ENCODE measurements at places on chromosomes 6 and 20.
A peak's percentile ranks its signal among the peaks of the same experiment; 100 is the strongest.

GRCh38 chr6:53899512-53899911 is 104.7 kb downstream of the LRRC1 start:
- H3K27ac ChIP-seq, result no peak overlapping the region
- no peak overlapping the region for H3K4me3 ChIP-seq
- peaks cover 13% of the 10 kb centered on the region for H3K36me3 ChIP-seq

DNA sequence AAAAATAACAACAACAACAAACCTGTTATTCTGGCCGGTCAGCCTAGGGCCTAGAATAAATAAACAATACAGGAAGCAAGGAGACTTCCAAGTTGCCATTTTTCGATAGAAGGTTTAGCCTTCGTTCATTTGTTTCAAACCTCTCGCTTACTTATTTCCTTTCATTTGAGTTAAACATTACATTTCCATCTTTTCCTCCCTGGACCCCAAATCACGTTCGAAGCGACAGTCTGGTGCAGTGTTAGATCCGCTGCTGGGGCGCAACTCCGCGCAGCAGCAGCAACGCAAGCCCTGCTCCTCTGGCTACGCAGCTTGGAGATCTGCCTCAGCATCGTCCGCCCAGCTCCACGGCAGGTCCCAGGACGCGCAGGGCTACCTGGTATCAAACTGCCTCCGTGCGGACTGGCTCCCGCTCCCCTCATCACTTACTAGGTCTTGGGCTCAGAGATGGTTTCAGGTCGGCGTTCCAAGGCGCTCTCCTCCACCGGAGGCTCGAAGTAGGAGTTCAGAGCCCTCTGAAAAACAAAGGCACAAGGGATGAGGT is 530 bp downstream of the TDP2 start:
- peak overlapping the region; percentile 96 for H3K4me3 ChIP-seq
- peak overlapping the region; percentile 99 for H3K27ac ChIP-seq
- no peak for DNase-seq
- peaks cover 87% of the 10 kb centered on the region for H3K36me3 ChIP-seq
- H3K4me1 ChIP-seq, result peaks cover 59% of the 10 kb centered on the region

DNA sequence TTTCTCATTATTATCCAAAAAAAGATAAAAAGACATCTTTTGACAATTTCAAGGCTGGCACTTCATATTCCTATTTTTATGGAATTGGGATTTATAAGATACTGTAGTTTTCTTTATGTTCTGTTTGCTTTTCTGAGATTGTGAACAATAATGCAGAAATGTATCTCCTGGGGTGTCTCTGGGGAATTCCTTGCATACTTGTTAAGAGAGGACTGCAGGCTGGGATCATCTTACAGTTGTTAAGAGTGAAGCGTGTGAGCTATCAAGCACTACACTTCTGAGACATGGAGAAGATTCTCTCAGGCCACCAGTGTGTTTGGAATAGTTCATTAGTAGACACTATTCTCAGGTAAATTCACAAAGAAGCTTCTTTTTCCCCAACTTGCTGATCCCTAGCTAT is 963.3 kb upstream of the GJE1 start:
- no peak overlapping the region for H3K27ac ChIP-seq
- no peaks in the 10 kb centered on the region for H3K36me3 ChIP-seq
- peaks cover 5% of the 10 kb centered on the region for H3K27me3 ChIP-seq

DNA sequence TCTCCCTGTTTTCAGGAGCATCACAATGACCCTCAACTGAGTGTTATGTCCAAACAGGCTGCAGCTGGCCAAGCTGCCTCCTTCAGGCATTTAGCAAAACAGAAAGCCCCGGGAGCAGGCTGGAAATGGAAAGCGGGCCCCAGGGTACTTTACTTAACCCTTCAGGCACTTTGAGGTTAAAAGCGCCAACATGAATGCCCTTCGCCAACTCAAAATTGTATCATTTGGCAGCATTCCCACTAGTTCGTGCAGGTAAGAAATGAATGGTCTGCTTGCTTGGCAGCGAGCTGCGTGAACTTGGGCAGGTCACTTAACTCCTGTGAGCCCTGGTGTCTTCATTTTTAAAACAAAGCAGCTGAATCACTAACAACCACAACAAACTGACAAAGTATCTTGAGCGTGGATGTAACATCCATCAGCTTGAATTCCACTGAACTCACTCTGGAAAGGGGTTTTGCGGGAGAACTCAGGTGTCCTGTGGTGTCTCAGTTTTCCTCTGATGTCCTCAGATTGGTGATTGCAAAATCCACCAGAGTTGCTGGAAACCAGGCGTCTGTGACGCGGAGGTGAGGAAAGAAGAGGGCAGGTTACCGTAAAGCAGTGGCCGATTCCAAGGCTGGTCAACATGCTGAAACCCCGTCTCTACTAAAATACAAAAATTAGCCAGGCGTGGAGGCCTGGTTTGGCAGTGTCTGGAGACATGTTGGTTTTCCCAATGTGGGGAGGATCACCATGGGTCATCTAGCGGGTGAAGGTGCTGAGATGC is 118.8 kb upstream of the ZNF217 start:
- H3K27me3 ChIP-seq, result no peaks in the 10 kb centered on the region
- H3K36me3 ChIP-seq, result no peaks in the 10 kb centered on the region
- DNase-seq, result no peak
- H3K4me1 ChIP-seq, result peaks cover 41% of the 10 kb centered on the region

DNA sequence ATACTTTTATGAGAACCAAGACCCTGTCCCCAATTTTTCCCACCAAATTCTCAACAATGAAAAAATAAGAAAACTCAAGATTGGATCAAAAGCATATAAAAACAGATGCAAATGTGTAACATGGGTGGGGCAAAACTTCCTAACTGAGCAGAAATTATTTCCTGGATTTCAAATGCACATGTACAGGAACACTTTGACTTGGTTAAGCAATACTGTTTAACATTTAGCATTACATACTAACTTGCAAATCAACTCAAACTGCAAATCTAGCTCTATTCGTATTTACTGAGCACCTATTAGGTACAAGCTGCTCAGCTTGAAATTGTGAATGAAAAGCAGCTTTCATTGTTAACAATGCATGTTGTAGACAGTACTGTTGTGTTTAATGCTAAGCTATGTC is 40.2 kb downstream of the BMP5 start:
- DNase-seq, result no peak
- no peaks in the 10 kb centered on the region for H3K36me3 ChIP-seq
- H3K27me3 ChIP-seq, result no peaks in the 10 kb centered on the region
- no peaks in the 10 kb centered on the region for H3K4me1 ChIP-seq
- H3K27ac ChIP-seq, result no peak overlapping the region

DNA sequence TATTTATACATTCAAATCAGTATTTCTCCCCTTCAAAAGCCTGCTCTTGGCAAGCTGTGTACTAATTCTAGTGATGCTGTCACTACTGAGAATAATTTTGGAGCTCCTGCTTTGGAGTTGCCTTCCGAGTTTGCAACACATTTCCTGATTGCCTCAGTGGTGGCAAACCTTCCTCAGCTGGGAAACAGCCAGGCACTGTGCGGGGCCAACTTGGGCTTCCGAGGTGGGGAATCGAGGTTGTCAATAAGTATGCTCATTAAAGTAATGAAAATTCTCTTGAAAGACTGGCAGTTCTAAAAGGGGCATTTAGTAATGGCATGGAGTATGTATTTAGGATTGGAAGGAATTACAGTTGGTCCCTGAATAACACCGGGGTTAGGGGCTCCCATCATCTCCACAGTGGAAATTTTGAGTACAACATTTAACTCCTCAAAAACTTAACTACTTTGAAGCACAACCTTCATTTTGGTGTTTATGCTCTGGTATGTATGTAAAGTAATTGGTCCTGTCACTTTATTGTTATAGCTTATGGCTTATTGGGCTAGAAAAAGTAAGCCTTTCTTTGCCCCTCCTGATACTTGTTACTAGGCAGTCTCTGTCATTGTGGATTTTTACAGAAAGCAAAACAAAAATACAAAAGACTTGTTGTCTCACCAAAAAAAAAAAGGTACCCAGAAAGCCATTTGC is 2.7 kb downstream of the PAQR8 start:
- no peaks in the 10 kb centered on the region for H3K27me3 ChIP-seq
- H3K4me1 ChIP-seq, result peaks cover 66% of the 10 kb centered on the region
- DNase-seq, result no peak

- H3K27ac ChIP-seq, result no peak overlapping the region
- no peak for DNase-seq
- H3K36me3 ChIP-seq, result no peaks in the 10 kb centered on the region
- H3K27me3 ChIP-seq, result peaks cover 81% of the 10 kb centered on the region
These were observed 999 bp downstream of the THBS2 start for GRCh38 chr6:169252505-169253189.

GRCh38 chr6:91276315-91276714 is 689.4 kb upstream of the MAP3K7 start:
- DNase-seq, result no peak
- H3K4me3 ChIP-seq, result no peak overlapping the region
- no peaks in the 10 kb centered on the region for H3K4me1 ChIP-seq
- no peak overlapping the region for H3K27ac ChIP-seq
- H3K36me3 ChIP-seq, result no peaks in the 10 kb centered on the region

- no peak overlapping the region for H3K27ac ChIP-seq
- peaks cover 21% of the 10 kb centered on the region for H3K27me3 ChIP-seq
- H3K4me3 ChIP-seq, result no peak overlapping the region
- DNase-seq, result no peak
- H3K36me3 ChIP-seq, result no peaks in the 10 kb centered on the region
- no peaks in the 10 kb centered on the region for H3K4me1 ChIP-seq
These were observed 267.5 kb downstream of the SMOC2 start for GRCh38 chr6:168708526-168708925.

GRCh38 chr6:117568831-117569410 is 33.4 kb downstream of the GOPC start:
- peaks cover 18% of the 10 kb centered on the region for H3K4me1 ChIP-seq
- no peak overlapping the region for H3K4me3 ChIP-seq

DNA sequence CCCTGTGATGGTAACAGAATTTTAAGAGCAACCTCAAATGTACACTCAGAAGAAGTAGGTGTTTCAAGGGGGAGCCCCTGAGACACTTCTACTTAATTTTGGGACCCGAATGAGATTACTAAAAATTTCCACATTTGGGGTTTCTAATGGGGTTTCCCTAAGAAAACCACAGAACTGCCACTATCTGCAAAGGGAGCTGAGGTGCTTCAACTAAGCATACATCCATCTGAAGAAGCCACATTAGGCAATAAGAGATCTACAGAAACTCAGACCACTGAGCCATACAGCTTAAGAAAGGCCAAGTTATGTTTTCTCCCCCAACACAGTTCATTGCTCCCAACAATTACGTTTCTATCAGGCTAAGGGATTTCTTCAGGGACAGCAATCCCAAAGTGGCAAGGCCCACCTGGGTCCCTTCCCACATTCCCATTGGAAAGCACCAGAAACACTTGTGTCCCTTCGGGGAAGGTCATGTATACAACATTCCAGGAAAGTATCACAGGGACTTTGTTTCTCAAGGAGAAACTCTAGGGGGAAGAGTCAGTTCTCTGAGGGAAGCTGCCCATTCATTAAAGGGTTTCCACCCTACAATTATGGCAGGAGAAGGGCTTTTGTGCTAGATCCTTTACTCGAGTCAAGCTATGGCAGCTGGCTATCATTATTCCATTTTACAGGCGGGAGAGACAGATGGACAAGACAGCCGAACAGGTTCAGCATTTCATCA is 5.0 kb downstream of the BCL2L1 start:
- peak overlapping the region; percentile 93 for H3K4me3 ChIP-seq
- peak overlapping the region; percentile 92 for H3K27ac ChIP-seq
- no peaks in the 10 kb centered on the region for H3K27me3 ChIP-seq
- peaks cover 51% of the 10 kb centered on the region for H3K4me1 ChIP-seq

- DNase-seq, result no peak
- H3K36me3 ChIP-seq, result no peaks in the 10 kb centered on the region
- peaks cover 67% of the 10 kb centered on the region for H3K27me3 ChIP-seq
- peaks cover 11% of the 10 kb centered on the region for H3K4me1 ChIP-seq
- H3K4me3 ChIP-seq, result no peak overlapping the region
- H3K27ac ChIP-seq, result no peak overlapping the region
These were observed 17.9 kb downstream of the PROKR2 start for GRCh38 chr20:5298811-5299210.

DNA sequence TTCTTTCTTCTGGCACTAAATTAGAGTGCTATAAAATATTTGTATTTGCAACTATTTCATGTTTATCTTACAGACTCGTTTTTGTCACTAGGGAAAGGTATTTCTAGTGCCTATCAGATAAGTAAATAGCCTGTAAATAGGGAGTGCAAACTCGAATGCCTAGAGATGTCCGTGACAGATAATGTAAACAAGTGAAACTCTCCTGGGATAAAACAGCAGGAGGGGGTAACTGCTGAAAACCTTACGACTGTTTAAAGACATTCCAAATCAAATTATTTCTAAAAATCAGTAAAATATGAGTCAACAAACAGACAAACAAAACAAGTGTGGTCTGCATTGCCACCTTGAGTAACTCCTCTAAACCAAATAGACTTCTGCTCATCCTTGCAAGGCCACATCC is 932.1 kb downstream of the EYS start:
- H3K27ac ChIP-seq, result no peak overlapping the region
- no peaks in the 10 kb centered on the region for H3K4me1 ChIP-seq
- H3K4me3 ChIP-seq, result no peak overlapping the region
- DNase-seq, result no peak
- H3K36me3 ChIP-seq, result no peaks in the 10 kb centered on the region

GRCh38 chr6:157741321-157741947 is 81.6 kb upstream of the SNX9 start:
- H3K27me3 ChIP-seq, result no peaks in the 10 kb centered on the region
- H3K36me3 ChIP-seq, result no peaks in the 10 kb centered on the region
- no peak for DNase-seq
- no peak overlapping the region for H3K4me3 ChIP-seq
- H3K27ac ChIP-seq, result no peak overlapping the region

DNA sequence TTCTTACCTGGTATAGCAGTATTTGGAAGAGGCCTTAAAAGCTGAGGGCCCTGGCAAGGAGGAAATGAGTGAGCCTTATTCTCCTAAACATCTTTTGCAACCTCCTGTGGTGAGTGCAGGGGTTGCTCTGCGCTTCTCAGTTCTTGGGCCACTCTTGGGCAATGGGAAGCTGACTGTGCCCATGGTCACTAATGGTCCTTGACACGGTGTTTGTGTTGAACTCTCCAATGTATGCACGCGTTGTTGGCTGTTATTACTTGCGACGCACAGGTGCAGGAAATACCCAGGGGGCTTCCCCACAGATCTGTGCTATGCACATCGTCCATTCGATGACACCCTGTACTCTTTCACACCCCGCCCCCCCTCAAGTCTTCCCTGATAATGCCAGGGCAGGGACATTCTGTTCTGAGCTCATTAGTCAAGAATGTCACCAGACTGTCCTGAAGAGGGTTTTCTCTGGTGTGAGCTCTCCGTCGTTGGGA is 79.7 kb downstream of the EDN1 start:
- H3K4me3 ChIP-seq, result no peak overlapping the region
- no peak overlapping the region for H3K27ac ChIP-seq
- DNase-seq, result no peak
- H3K4me1 ChIP-seq, result no peaks in the 10 kb centered on the region
- H3K27me3 ChIP-seq, result peaks cover 22% of the 10 kb centered on the region
- H3K36me3 ChIP-seq, result no peaks in the 10 kb centered on the region

GRCh38 chr6:87653074-87653962 is 48.7 kb downstream of the AKIRIN2 start:
- H3K4me3 ChIP-seq, result no peak overlapping the region
- H3K4me1 ChIP-seq, result peaks cover 31% of the 10 kb centered on the region
- H3K27ac ChIP-seq, result peak overlapping the region; percentile 69
- peaks cover 82% of the 10 kb centered on the region for H3K36me3 ChIP-seq
- DNase-seq, result no peak

- DNase-seq, result no peak
- H3K4me3 ChIP-seq, result no peak overlapping the region
- no peaks in the 10 kb centered on the region for H3K36me3 ChIP-seq
- no peaks in the 10 kb centered on the region for H3K4me1 ChIP-seq
- H3K27me3 ChIP-seq, result no peaks in the 10 kb centered on the region
- H3K27ac ChIP-seq, result no peak overlapping the region
These were observed 47.9 kb downstream of the QRSL1 start for GRCh38 chr6:106677282-106677681.

- H3K4me1 ChIP-seq, result peaks cover 91% of the 10 kb centered on the region
- peak overlapping the region; percentile 96 for H3K27ac ChIP-seq
- H3K4me3 ChIP-seq, result peak overlapping the region; percentile 88
These were observed 109.3 kb downstream of the IPCEF1 start for GRCh38 chr6:154247119-154247861.

All from activated T-cell treated with anti-CD3 and anti-CD28 coated beads, Interleukin-2, amount 50 U/mL, for 24 hours (primary cell).